ENCODE measurements at places on chromosomes 13 and 19.

DNA sequence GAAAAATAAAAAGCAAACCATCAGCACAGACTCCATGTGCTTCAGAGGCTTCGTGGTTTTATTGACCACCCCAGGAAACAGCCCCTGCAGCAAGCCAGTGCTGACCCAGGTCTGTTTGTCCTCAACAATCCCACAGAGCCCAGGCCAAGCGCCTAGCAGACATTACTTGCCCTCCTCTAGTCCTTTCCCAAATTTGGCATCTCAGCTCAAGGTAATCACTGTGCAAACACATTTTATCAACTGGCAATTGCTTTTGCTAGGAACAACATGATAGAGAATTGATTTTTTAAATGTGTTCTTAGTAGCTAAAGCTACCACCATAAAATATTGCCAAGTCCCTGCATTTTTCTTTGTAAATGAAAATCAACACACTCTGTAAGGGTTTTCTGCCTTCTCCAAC lies 121.8 kb downstream of the STOML3 start:
- no peak for DNase-seq

- DNase-seq = peak; percentile 81
Observed at GRCh38 chr13:27375686-27376326, 48.6 kb upstream of the GTF3A start.

DNA sequence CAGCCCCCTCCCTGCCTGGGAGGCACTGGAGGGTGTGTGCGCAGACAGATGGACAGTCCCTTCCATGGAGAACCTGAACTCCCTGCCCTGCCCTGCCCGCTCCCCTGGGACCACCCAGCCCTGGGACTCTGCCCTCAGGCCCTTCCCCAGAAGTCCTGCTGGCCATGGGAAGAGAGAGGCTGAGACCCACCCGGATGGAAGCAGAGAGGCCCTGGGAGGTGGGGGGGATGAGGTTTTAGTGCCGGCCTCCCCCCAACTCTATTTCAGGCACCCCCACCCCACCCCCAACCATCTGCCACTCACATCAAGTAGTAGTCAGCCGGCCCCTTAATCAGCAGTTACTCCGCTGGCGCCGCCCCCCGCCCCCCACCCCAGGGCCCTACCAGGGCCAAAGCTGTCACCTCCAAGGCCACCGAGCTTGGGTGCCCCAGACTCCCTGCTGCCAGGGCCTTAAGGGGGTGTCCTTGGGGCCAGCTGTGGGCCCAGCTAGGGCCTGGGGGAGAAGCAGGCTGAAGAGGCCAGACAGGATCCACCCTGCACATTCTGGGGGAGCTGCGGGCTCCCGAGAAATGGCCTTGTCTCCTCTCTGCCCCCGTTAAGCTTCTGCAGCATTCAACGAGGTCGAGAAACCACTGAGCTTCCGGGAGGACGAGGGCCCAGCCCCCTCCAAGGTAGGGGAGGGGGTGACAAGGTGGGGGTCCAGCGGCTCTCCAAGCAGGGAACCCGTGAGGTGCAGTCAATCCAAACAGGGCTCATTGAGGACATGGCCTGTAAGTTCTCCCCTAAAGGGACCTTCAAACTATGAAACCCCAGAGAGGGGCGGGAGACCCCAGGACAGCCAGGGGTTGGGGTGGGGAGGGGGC lies 17.4 kb downstream of the NMRK2 start:
- DNase-seq = no peak

DNA sequence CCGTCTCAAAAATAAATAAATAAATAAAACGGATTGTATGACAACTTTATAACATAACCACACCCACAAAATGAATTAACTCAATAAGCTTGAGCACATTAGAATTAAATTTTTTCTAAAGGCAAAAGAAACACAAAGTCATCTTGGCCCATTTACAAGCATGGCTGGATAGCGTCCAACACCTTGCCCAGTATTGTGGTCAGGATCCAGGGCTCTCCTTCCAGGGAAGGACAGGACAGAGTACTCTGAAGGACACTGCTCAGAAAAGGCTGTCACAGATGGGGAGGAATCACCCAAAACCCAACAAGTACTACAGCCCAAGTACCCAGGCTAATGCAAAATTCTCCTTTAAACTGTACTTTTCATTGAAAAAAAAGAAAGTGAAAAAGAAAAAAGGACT lies 27.1 kb downstream of the SUGP2 start:
- DNase-seq = peak; percentile 63

- DNase-seq = no peak
Observed at GRCh38 chr13:31116224-31116623, 45.5 kb downstream of the HSPH1 start.

- DNase-seq = peak; percentile 3
Observed at GRCh38 chr19:33343859-33344572, 29.5 kb upstream of the CEBPG start.

DNA sequence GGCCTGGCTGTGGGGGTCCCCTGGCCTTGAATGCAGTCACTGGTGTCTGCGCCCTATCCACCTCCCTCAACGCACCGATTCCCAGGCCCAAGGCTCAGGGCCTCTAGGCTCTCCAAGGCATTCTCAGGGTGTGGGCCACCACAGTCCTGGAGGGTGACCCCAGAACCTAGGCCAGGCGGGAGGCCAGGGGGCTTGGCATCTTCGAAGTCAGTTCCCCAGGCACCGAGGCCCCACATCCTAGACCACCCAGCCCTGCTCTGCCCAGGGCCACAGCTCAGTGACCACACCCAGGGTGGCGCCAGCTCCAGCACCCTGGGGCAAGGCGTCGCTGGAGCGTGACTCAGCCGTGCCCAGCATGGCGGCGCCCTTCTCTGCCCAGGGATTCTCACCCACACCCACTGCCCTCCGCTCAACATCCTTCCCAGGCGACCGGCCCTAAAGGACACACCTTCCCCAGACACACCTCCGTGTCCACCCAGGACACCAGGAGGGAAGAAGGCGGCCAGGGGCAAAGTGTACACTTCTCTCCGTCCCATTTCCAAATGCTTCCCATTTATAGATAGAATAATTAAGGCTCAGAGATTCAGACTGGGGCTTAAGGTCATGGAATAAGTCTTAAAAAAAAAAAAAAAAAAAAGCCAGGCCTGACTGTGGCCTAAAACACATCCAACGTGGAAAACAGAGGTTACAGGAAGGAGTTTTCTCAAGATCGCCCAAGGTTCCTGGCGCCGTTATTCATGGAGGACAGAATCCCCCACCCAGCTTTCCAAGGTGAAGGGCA lies 36.4 kb upstream of the NANOS3 start:
- peak; percentile 75 for DNase-seq

DNA sequence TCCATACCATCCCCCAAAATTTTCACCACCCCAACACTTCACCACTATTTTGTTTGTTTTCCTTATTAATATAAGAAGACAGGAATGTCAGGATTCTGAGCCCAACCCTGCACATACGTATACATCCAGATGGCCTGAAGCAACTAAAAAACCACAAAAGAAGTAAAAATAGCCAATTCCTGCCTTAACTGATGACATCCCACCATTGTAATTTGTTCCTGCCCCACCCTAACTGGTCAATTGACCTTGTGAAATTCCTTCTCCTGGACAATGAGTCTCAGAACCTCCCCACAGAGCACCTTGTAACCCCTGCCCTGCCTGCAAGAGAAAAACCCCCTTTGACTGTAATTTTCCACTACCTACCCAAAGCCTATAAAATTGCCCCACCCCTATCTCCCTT lies 132.5 kb downstream of the ZNF675 start:
- no peak for DNase-seq

- DNase-seq = no peak
Observed at GRCh38 chr13:98613591-98613990, 36.7 kb upstream of the STK24 start.

DNA sequence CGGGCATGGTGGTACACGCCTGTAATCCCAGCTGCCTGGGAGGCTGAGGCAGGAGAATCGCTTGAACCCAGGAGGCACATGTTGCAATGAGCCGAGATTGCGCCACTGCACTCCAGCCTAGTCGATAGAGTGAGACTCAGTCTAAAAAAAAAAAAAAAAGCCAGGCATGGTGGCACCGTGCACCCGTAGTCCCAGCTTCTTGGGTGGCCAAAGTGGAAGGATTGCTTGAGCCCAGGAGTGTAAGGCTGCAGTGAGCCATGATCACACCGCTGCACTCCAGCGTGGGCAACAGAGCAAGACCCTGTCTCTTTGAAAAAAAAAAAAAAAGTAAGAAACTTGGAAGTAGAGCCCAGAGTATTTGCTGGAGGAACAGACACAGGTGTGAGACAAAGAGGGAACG lies 27.7 kb downstream of the CCDC8 start:
- DNase-seq = no peak

DNA sequence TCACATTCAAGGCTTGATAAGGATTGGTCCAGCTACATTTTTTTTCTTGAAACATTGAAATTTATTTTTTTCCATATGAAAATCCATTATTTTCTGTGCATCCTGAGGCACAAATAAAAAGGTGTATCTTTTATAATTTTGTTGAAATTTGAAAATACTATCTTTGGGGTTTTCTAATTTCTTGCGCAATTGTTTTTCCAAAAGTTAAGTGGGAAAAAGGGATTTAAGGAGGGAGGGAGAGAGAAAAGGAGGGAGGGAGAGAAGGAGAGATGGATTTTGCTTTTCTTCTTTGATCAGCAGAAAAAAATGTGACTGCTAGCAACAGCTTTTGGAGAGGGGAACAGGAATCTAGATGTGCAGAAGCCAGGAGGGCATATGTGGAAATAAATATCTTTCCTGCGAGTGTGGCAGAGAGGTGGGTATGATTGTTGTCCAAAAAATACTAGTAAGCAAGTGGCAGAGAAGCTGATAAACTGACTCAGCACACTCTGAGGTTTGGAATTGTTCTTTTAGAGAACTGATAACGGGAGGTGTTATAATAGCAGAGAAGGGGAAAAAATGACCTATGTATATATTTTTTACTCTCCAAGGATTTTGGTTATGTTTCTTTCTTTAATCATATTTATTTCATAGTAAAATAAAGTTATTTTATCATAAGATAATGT lies 61.2 kb upstream of the EDNRB start:
- DNase-seq = peak; percentile 24

DNA sequence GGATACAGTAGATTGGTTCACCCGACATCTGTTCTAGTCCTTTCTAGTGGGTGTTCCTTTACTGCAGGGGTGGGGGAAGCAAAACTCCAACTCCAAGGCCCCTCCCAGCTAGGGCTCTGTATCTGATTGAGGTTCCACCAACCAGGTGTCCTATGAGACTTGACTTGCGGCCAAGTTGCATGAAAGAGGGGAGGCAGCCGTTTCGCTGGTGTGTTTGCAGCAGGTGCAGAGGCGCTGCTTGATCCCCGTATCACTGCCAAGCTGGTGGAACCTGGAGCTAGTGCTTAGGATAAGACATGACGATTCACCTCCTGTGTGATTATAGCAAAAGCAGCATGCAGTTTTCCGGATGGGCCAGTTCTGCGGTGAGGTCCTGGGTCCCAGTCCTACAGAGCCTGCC lies 338.2 kb downstream of the UQCRFS1 start:
- DNase-seq = no peak

DNA sequence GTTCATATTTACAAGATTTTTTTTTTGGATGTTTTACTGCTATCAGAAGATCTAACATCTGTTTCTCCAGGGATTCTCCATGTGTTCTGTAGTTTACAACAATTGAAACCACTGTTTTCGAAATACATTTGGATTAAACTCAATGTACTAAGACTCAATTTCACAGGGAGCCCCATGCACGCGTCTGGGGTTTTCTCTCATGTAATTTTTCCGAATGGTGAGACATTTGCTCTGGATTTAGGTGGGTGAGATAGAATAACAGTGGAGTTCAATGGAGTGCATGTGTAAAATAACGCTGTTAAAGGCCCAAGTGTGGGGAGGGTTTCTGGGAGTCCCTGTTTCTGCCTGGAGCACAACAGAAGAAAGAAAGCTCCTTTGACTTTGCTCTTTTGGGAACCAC lies 330.3 kb downstream of the TSHZ3 start:
- DNase-seq = no peak

- no peak for DNase-seq
Observed at GRCh38 chr13:41199526-41199925, 5.2 kb upstream of the KBTBD7 start.

DNA sequence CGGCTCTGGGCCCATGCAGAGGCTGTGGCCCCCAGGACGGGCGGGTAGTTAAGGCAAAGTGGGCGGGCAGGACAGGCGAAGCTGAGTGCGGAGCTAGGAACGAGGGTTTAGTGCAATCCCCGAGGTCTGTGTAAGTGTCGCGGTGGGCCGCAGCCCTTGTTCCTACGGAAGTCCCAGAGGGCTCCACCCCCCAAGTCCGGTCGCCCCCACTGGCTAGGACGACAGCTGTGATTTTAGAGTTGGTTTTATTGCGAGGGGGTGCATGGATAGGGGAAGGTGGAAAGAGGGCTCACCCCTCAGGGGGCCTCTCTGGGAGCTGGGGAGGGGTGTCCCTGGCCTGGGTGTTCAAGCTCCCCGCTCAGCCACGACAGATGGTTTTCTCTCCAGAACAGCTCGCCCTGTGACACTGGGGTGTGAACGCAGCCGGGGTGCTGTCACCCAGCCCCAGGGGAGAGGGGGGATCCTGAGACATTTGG lies 21.7 kb downstream of the ZBTB7A start:
- DNase-seq = no peak

DNA sequence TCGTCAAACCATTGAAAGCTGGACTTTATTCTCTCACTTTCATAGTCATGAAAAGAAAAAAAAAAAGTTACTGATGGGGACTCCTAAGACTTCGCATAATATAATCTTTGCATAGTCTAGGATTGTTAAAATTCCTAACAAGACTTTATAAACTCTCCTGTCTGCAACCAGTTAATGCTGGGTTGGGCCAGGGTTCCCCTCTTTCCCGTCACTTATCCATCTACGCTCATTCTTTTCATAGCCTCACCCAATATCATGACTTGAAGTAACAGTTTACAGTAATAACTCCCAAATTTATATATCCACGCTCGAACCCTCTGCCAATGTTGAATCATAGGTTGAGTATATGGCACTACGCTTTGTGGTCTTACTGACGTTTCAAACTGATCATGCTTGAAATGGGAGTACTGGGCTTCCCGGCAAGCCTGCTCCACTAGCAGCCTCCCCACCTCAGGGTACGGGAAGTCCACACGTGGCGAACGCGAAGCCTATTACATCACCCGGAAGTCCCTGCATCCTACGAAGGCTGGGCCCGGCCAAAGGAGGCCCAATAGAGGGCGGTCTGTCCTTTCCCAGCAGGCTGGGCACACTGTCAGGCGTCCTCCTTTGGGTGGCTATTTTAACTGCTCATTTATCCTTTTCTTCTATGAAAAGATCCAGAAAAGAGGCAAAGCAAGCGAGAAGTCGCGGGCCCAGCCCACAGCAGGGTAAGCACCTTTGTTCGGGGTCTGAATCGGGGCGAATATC lies 694 bp upstream of the ZNF460 start:
- DNase-seq = peak; percentile 98

DNA sequence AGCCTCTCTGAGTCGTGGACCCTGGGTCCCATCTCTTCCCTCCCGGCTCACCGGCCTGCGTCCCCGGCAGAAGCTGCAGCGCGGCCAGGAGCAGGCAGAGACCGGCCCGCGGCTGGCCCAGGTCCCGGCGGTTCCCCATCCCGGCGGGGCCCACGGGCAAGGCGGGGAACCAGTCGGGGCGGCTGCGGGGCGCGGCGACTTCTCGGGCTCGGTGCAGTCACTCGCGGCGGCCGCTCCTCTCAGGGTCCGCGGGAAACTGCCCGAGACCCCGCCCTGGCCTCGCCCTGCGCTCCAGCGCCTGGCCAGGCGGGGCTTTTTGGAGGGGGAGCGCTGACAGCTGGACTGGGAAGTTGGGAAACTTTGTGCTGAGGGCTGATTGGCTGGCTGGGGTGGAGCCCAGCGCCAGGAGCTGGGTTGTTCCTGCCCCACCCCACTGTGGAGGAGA lies at the start of gene COL5A3:
Gene COL5A3, minus strand, starts transcription at position 258 of the 445 bp plus-strand sequence. Its CDS starts 119 bp downstream, at position 139.
- no peak for DNase-seq
